ENCODE measurements at places on chromosomes 5 and 9.

GRCh38 chr5:1367149-1367548, 22.2 kb upstream of the CLPTM1L start:
- no peak for DNase-seq

GRCh38 chr5:130206686-130207085, 302.4 kb downstream of the CHSY3 start:
- no peak for DNase-seq

GRCh38 chr5:115785381-115786065, 30.9 kb downstream of the CDO1 start:
- no peak for DNase-seq

DNA sequence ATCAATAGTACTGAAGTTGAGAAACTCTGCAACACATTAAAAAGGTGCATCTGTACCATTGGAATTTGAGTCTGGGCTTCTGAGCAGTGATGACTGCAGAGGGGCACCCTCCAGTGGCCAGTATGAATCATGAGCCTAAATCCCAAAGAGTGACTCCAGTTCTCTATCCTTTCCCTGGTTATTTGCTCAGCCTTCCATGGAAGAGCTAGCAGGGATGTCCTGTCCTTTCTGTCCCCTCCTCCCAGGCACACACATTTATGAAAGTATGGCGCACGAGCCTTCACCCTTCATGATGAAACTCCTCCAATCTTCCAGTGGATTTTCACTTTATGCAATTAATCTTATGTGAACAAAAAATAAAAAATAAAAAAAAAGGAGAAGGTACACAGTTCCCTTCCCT, 81.0 kb downstream of the ESM1 start:
- DNase-seq = no peak

Data from activated CD4-positive, alpha-beta T cell treated with anti-CD3 and anti-CD28 coated beads, Interleukin-2, amount 50 U/mL, for 4 hours (primary cell).